ENCODE measurements at places on chromosomes 6 and 20. TPM values are rescaled to one million over a fixed set of nuclear protein-coding genes. Genes with fewer than 3 reads are reported as not detected.

DNA sequence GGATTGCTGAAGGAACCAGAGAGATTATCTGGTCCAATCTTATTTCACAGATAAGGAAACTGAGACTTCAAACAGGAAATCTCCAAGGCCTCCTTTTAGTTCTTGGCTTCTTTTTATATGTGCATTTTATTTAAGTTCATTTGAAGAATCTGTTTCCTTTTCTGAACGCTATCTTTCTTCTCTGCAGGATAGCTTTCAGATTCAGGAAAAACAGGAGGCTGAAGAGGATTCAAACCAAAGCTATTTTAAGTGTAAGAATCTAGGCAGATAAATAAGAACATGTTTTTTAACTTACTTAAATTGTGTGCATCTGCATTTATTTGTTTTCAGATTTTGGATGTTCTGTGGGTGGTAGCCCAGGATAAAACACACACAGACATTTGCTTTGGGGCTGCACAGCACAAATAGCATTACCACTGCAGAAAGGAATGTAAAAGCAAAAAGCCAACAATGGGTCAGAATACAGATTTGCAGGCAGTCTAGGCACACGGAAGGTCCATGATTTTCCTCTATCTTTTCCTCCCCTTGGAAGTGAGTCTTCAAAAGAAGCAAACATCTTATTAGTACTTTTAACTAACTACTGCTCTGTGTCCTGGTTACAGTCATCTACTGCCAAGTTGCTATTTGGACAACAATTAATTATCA lies 188.8 kb upstream of the TBX18 start:
- no peak overlapping the region for H3K4me3 ChIP-seq
- no peaks in the 10 kb centered on the region for H3K27me3 ChIP-seq

DNA sequence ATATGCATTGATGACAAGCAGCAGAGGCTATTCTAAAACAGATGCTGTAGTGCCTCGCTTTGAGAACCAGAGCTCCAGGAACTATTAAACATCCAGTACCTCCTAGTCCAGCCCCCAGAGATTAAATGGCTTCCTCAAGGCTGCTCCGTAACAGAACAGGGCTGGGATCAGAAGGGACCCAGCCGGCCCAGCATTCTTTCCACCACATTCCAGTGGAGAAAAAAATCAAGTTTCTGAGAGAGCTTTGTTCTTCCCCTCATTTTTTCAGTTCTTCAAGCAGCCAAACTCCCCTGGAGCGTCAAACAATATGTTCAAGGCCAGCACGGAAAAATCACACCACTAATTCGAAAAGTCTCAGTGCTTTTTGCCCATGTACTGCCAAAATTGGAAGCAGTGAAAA lies 5.8 kb upstream of the STMND1 start:
- DNase-seq, result no peak
- H3K27ac ChIP-seq, result no peak overlapping the region
- no peaks in the 10 kb centered on the region for H3K4me1 ChIP-seq
- H3K36me3 ChIP-seq, result no peaks in the 10 kb centered on the region

DNA sequence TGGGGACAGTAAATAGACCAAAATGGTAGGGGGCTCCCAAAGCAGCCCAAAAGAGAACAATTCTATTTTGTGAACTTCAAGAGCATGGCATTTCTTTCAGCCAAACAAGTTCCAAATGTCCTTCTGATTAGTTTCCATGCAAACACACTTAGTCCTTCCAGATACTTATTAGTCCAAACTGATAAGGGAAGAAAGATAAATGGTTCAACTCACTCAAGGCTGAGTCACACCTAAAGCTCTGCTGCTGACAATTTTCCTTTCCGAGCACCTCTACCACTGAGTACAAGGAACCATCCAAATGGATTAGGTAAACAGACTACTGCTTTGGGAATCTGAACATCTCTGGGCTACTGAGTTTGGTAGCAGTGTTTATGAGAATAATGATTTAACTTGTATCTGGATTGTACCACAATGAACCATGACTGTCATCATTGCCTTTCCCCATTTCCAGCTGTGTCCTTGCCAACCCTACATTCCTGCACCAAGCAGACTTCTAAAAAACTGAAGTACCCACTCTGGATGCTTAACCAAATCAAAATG lies 71.2 kb downstream of the TNFRSF21 start:
- no peak overlapping the region for H3K4me3 ChIP-seq
- H3K27ac ChIP-seq, result no peak overlapping the region
- H3K36me3 ChIP-seq, result peaks cover 6% of the 10 kb centered on the region
- peaks cover 14% of the 10 kb centered on the region for H3K4me1 ChIP-seq

DNA sequence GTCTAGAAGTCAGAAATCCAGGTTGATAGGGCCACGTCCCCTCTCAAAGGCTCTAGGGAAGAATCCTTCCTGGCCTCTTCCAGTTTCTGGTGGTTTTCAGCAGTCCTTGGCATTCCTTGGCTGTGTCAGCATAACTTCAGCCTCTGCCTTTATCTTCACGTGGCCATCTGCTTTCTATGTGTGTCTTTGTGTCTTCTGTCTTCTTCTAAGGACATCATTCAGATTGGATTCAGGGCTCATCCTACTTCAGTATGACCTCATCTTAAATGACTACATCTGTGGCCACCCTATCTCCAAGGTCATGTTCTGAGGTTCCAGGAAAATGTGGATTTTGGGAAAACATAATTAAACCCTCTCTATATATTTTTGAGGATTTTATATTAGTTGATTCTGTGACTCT lies 23.0 kb downstream of the C6orf89 start:
- H3K27me3 ChIP-seq, result no peaks in the 10 kb centered on the region
- H3K27ac ChIP-seq, result no peak overlapping the region
- H3K4me3 ChIP-seq, result no peak overlapping the region
- peaks cover 8% of the 10 kb centered on the region for H3K4me1 ChIP-seq
- no peaks in the 10 kb centered on the region for H3K36me3 ChIP-seq

GRCh38 chr20:35306931-35307517 lies 14.8 kb upstream of the FAM83C start:
- no peak overlapping the region for H3K4me3 ChIP-seq
- peaks cover 80% of the 10 kb centered on the region for H3K4me1 ChIP-seq
- H3K27me3 ChIP-seq, result no peaks in the 10 kb centered on the region
- H3K27ac ChIP-seq, result peak overlapping the region; percentile 70
- peak; percentile 71 for DNase-seq

- no peak overlapping the region for H3K4me3 ChIP-seq
- H3K36me3 ChIP-seq, result no peaks in the 10 kb centered on the region
- no peak for DNase-seq
- no peaks in the 10 kb centered on the region for H3K27me3 ChIP-seq
- no peak overlapping the region for H3K27ac ChIP-seq
These were observed 63.1 kb downstream of the CPNE5 start for GRCh38 chr6:36776167-36776566.

GRCh38 chr20:57481281-57481711 lies 43.6 kb downstream of the CTCFL start:
- H3K27me3 ChIP-seq, result peaks cover 1% of the 10 kb centered on the region
- no peaks in the 10 kb centered on the region for H3K36me3 ChIP-seq
- H3K4me3 ChIP-seq, result no peak overlapping the region
- H3K27ac ChIP-seq, result no peak overlapping the region
- peaks cover 3% of the 10 kb centered on the region for H3K4me1 ChIP-seq
- DNase-seq, result no peak

- no peak for DNase-seq
- H3K27me3 ChIP-seq, result no peaks in the 10 kb centered on the region
- no peaks in the 10 kb centered on the region for H3K4me1 ChIP-seq
These were observed 38.7 kb upstream of the AFDN start for GRCh38 chr6:167787896-167788562.

DNA sequence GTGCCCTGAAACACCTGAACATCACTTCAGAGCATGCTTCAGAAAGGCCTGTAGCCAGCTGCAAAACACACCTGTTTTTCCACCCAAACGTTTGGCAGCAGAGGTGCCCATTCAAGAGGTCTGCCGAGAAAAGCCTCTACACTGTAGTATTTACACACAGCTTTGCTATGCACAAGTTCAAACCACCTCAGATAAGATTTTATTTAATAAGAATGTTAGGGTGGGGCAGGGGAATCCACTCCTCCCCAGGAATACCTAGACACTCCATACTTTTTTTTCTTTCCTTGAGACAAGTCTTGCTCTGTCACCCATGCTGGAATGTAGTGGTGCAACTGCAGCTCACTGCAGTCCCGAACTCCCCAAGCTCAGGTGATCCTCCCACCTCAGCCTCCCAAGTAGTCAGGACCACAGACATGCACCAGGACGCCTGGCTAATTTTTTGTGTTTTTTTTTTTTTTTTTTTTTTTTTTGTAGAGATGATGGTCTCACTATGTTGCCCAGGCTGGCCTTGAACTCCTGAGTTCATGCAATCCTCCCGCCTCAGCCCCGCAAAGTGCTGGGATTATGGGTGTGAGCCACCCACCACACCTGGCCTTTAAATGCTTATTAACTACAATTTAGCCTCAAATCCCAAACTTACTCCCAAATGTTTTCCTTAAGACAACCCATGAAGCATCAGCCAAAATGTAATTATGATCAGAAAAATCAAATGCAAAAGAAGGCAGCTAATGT lies 9.7 kb downstream of the MRPL14 start:
- peak overlapping the region; percentile 73 for H3K27ac ChIP-seq
- DNase-seq, result no peak
- no peak overlapping the region for H3K4me3 ChIP-seq

DNA sequence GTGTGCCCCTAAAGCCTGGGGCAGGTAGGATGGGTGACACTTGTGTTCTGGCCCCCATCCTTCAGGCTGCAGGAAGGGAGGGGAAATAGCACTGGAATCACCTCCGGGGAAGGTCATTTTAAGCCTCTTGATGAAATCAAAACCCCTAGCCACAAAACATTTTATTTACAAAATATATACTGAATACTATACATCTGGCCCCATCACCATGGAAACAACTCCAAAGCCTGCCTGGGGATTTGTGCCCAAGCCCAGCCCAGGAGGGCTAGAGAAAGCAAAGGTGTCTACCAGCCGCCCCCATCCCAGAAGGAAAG lies 2.6 kb downstream of the SMIM29 start:
- H3K4me1 ChIP-seq, result peaks cover 61% of the 10 kb centered on the region
- H3K27me3 ChIP-seq, result no peaks in the 10 kb centered on the region

DNA sequence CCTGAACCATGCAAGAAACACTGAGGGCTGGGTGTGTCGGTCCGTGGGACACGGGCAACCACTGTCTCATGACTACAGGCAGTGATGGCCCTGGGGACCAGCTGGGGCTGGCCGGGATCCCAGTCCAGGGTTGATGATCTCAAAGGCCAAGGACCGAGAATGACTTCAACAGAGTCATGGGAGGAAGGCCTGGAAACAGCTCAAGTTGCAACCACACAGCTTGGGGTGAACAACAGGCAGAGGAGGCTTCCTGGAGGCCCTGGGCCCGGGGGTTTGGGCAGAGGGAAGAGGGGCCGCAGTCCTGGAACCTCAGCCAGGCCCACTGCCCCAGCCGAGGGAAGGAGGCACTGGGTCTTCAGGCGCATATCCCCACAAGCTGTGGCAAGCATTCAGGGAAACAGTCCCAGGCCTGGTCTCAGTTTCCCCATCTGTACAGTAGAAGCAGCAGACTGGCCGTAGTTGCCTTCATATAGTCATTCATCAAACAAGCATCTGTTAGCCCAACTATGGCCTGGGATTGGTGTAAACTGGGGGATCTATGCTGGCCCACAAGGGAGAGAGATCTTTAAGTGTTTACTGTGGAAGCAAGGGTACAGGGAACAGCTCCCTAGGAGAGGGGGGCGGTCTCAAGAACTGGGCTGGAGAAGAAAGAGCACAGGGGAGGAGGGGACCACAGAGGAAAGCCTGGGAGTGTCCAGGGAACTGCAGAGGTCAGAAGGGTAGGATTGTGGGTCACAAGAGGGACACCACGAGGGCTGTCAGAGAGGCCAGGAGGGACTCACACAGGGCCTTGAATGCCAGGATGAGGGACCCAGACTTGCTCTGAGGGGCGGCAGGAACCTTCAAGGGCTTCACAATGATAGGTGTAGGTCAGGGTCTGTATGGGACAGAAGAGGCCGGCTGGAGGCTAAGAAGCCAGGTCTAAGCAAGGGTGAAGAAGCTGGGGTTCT lies 2.1 kb downstream of the MYL9 start:
- DNase-seq, result no peak
- no peaks in the 10 kb centered on the region for H3K36me3 ChIP-seq
- H3K4me1 ChIP-seq, result peaks cover 8% of the 10 kb centered on the region
- H3K4me3 ChIP-seq, result no peak overlapping the region

DNA sequence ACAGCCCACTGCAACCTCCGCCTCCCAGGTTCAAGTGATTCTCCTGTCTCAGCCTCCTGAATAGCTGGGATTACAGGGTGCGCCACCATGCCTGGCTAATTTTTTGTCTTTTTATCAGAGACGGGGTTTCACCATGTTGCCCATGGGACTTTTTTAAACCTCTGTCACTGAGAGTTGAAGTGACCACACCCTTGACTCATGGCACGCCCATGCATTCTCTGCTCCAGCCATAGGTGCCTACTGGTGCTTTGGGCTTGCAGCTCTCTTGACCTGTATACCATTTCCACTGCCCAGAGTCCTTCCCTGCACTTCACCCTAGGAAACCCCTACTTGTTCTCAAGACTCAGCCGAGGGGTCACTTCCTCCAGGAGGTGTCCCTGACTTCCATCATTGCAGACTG lies 2.4 kb upstream of the SCRT2 start:
- no peak for DNase-seq
- H3K4me1 ChIP-seq, result no peaks in the 10 kb centered on the region
- H3K27ac ChIP-seq, result no peak overlapping the region
- no peaks in the 10 kb centered on the region for H3K36me3 ChIP-seq
- H3K4me3 ChIP-seq, result no peak overlapping the region

DNA sequence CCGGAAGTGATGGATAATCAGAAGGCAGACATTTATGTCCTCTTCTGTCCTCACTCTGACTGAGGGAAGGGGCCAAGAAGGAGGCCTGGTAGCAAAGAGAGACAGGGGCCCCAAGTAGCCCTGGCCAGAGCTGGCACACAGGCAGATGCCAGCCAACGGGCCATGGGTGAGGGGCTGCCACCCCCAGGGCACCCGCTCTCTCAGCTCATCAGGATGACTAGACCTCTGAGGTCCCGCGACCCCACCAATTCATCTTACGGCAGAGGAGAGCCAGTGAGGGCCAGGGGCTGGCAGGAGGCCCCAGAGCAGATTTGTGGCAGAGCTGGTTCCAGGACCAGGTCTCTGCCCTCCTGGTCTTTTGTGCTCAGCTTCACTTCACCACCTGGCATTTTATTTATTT lies 43.1 kb upstream of the MDFI start:
- DNase-seq, result no peak
- H3K4me3 ChIP-seq, result no peak overlapping the region
- H3K27me3 ChIP-seq, result no peaks in the 10 kb centered on the region
- no peak overlapping the region for H3K27ac ChIP-seq
- no peaks in the 10 kb centered on the region for H3K36me3 ChIP-seq
- no peaks in the 10 kb centered on the region for H3K4me1 ChIP-seq

- H3K4me1 ChIP-seq, result no peaks in the 10 kb centered on the region
- no peak overlapping the region for H3K27ac ChIP-seq
- H3K27me3 ChIP-seq, result no peaks in the 10 kb centered on the region
- no peak overlapping the region for H3K4me3 ChIP-seq
- DNase-seq, result no peak
These were observed 1455.3 kb downstream of the GRIK2 start for GRCh38 chr6:102848796-102849195.

Gene EDN1
- total RNA-seq, result 493 TPM

Gene SLC44A4
- 0.12 TPM for total RNA-seq

Gene NR2E1
- not detected for total RNA-seq

Gene PSORS1C2
- not detected for total RNA-seq

Gene PKIB
- total RNA-seq, result not detected

Gene CALHM5
- 6.6 TPM for total RNA-seq

Gene ARFRP1
- 51.6 TPM for total RNA-seq

Gene C20orf141
- not detected for total RNA-seq

Gene FAM120B
- 28.2 TPM for total RNA-seq

All from endothelial cell of umbilical vein (primary cell).